ENCODE measurements at places on chromosomes 2 and 18.

DNA sequence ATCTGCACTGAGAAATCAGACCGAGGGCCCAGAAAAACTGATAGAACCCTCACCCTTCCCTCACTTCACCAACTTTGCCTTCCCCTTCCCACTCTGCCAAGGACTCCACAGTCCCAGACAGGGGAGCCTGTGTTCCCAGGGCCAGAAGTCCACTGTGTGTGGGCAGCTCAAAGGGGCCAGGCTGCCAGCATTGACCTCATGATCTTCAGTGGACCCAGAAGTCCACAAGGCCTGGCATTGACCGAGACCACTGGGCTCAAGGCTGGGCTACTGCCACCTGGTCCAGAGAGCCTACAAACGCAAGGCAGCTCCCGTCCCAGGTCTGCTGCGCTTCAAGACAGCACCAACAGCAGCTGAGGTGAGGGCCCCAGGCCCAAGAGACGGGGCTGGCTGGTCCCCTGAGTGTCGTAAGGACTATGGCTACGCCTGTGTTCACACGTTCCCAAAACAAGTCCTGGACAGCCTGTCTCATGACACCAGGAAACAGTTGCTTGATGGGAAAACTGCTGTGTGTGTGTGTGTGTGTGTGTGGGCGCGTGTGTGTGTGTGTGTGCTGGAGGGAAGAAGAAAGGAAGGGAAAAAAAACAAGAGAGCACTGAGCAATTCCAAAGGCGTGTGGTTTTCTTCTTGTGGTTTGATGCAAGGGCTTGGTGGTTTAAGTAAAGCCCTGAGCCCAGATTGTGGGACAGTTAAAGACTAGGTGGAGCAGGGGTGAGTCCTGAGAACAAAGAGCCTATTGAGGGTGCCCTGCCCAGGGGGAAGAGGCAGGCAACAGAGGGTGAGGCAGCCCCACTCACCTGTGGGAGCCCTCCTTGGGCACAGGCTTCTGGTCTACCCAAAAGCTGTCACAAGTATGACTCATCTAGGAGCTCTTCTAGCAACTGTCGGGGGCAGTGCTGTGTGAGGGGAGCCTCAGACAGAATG, 46.6 kb upstream of the ZBTB7C start:
- peak; percentile 63 for DNase-seq

DNA sequence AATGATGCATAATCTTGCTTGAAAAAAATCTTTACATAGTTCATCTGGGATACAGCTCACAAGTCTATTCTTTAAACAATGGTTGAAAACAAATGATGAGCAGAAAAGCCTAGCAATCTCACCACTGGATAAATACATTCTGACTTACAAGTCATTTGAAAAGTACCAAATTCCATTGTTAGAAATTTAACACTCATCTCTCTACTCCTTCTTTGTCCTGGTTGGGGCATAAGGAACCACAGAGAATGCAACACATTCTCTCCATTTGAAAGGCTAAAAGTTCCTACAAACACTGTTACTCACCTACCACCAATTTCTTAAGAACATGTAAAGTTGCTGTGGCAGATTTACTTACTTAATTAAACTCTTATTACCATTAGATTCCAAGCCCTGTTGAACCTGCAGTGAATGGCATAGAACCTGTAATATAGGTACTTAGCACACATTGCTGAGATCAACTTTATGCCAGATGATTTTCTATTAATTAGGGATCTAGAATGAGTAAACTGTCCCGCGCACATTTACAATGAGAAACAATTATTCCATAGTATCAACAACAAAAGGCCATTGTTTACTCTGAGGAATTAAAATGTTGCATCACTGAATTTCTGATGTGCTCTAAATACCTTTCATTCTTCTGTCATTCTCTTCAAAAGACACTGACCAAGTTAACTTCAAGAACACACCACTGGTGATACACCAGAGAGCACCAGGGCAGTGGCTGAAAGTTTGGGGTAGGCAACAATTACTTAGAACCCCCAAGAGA, 69.6 kb downstream of the CABYR start:
- DNase-seq, result no peak

DNA sequence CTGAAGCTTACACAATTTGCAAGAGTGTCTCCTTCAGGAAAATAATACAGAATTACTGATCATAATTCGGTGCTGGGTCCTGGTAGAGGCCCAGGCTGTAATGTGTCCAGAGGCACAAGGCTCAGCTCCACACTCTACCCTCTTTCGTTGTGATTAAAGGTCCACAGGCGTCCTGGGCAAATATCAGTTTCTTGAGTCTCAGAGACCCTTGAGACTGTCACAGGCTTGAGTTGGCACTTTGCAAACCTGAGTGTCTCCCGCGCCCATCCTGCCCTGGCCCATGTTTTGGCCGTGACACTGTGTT, 46.9 kb upstream of the SMAD7 start:
- DNase-seq, result no peak

- DNase-seq, result no peak
These were observed 19.7 kb downstream of the CLUL1 start for GRCh38 chr18:616380-616995.

DNA sequence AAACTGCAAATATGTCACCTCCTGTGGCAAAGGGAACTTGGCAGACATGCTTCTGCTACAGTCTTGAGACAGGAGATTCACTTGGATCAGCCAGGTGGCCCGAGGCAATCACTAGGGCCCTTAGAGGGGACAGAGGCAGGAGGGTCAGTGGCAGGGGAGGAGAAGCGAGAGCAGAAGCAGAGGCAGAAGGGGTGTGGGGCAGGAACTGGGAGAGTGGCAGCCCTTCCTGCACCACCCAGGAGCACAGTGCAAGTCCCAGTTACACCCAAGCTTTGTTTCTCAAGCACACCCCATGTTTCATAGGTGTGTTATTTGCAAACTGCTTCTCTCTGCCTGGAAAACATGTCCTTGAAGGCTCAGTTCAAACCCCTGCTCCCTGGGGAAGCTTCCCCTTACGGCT, 309.7 kb upstream of the MYT1L start:
- DNase-seq, result no peak

DNA sequence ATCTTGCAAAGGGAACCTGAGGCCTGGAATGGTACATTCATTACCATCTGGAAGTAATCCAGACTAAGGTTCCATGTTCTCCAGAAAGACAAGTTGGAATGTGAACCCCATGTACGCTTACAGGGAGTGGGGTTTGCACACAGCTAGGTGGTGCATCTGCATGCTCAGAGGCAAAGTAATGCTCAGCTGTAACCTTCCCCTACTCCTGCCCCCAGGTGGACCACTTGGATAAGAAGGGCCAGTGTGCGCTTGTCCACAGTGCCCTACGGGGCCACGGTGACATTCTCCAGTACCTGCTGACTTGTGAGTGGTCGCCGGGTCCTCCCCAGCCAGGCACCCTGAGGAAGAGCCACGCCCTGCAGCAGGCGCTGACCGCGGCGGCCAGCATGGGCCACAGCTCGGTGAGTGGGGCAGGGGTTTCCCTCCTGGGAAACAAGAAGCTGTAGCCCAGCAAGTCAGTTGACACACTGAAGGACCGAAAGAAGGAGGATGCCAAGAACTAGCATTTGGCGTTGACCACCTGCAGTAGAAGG, 90.0 kb downstream of the WDSUB1 start:
- no peak for DNase-seq

DNA sequence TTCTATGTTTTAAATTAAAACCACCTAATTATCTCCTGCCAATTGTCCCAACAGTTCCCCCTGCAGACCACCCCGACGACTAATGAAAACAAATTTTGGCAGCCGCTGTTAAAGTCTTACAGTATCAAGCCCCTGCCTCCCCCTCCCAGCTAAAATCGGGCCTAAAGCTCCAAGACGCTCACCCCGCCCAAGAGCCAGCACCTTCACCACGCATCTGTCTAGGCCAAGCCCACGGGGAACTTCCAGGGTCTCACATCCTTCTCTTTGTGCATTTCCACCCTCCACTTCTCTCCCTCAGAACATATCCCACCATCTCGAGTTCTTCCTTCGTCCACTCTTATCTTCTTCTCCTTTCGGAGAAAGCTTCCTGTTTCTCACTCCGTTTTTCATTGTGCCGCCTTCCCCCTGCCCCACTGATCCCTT, 445 bp downstream of the PRPF40A start:
- no peak for DNase-seq

- no peak for DNase-seq
These were observed 53.2 kb upstream of the ITM2C start for GRCh38 chr2:230811508-230811907.

DNA sequence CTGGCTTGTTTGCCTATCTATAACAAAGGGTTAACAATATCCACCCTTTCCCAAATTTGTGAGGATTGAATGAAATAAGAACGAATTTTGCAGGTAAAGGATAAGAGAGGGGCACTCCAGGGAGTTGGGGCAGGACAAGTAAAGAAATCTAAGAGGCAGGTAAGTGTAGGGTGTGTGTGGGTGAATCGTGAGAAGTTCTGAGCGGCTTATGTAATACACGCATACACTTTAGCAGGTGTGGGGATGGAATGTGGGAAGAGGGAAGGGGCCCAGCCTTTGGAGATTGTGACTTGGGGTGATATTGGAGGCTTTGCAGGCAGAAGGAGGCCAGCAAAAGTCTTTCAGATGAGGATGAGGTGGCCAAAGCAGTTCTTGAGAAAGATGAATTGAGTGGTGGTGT, 83.2 kb upstream of the AQP4 start:
- no peak for DNase-seq

DNA sequence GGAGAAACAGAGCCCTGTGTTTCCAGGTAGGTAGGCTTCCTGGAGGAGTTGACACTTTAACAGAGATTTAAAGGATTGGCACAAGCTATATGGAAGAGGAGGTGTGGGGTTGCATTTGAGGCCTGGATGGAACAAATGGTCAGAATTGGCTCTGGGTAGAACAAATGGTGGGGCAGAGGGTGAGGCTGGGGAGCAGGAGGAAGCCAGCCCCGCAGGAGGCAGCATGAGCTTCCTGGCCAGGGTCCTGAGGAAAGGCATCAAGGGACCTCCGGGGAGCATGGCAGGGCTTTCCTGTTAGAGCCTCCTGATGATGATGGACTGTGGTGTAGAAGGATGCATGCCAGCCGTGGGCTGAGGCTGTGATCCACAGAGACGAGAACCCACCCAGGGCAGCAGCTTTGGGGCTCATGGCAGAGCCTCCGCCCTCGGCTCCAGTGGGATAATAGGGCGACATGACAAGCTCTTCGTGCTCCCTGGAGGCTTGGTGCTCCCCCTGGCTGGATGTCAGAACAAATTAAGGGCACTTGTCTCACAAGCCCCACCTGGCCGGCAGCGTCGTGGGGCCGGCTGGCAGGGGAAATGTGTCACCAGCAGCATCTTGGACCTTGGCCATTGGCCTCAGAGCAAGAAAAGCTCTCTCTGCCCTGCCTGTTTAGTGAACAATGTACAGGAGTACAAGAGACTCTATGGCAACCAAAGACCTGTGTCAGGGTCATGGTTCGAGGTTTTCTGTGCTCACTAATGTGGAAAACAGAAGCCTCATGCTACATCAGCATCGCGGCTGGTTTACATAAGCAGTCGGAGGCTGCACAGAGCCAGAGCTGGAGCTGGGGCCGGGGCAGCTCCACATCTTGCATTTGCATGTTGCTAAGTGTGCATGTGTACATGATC, 153.5 kb downstream of the MYCN start:
- DNase-seq, result no peak

GRCh38 chr2:217940261-217941220, 62.3 kb downstream of the TNS1 start:
- no peak for DNase-seq

DNA sequence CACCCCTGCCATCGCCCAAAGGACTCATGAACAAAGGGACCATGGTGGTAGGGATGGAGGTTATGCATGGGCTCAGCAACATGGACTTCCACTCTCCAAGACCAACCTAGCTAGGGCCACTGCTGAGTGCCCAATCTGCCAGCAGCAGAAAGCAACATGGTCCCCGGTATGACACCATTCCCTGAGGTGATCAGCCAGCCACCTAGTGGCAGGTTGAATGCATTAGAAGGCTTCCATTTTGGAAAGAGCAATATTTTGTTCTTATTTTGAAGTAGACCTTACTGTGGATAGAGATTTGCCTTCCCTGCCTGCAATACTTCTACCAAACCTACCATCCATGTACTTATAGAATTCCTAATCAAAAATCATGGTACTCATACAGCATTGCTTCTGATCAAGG, 99.8 kb downstream of the METTL4 start:
- DNase-seq, result no peak

DNA sequence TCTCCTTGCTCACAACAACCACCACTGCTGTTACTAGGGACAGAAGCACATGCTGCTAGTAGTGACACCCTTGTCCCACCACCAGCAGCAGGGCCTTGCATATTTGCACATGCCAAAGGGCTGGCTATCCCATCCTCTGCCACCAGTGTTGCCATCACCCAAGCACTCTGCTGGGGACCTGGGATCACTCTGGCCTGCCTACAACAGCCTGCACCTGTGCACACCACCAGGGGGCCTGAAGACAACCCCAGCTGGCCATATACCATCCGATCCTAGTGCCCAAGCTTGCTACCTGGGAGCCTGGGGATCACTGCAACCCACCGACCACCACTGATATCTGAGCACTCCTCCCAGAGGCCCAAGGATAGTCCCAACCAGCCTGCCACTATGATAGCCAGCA, 99.9 kb upstream of the FANCL start:
- no peak for DNase-seq

GRCh38 chr2:51103205-51103604, 71.3 kb upstream of the NRXN1 start:
- no peak for DNase-seq

- DNase-seq, result no peak
These were observed 90.0 kb downstream of the MAP3K20 start for GRCh38 chr2:173165443-173166238.

DNA sequence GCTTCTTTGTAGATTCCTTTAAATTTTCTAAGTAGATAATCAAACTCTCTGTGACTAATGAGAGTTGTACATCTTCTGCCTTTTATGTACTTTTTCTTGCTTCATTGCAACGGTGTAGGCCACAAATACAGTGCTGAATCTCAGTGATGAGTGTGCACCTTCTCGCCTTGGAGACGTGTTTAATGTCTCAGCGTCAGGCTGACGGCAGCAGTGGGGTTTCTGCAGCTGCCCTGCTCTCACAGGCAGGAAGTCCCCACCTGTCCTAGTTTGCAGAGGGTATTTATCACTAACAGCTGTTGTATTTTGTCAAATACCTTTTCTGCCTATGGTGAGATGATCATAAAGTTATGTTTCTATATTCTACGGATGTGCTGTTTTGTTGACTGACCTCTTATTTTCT, 13.3 kb downstream of the AGXT start:
- DNase-seq, result no peak

DNA sequence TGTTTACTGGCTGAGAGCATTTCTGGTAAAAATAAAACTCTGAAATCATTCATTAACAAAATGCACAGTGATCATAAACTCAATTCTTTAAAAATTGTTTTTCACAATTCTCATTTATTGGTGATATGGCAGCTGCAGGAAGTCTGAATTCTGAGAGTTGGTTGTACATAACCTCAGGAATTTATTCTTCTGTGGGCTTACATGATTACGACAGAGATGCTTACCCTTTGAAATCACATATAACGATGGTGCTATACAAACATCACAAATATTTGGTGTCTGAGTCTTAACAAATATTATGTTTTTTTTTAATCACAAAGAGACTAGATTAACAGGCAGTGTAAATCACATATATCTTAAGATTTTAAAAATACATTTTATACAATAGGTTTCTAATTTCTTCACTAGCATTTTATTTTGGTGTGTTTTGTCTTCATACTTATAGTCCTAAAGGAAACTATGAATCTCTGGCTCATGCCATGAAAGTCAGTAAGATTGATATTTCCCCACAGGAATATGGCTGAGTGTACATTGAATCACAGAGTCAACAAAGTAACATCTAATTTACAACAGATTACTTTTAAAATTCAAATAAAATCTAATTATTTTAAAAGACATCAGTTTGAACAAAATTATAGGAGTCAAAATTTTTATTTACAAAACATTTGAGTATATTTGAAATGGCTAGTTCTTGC, 318.8 kb upstream of the THUMPD2 start:
- DNase-seq, result no peak

GRCh38 chr2:161068670-161069069, 91.6 kb upstream of the TANK start:
- no peak for DNase-seq
